Dorsolateral prefrontal cortex (tissue), 122 donors: ENCODE measurements at places on chromosomes 3 and 15.

- DNase-seq, result no peak
Observed at GRCh38 chr15:100890051-100890720, 10.6 kb downstream of the ALDH1A3 start.

DNA sequence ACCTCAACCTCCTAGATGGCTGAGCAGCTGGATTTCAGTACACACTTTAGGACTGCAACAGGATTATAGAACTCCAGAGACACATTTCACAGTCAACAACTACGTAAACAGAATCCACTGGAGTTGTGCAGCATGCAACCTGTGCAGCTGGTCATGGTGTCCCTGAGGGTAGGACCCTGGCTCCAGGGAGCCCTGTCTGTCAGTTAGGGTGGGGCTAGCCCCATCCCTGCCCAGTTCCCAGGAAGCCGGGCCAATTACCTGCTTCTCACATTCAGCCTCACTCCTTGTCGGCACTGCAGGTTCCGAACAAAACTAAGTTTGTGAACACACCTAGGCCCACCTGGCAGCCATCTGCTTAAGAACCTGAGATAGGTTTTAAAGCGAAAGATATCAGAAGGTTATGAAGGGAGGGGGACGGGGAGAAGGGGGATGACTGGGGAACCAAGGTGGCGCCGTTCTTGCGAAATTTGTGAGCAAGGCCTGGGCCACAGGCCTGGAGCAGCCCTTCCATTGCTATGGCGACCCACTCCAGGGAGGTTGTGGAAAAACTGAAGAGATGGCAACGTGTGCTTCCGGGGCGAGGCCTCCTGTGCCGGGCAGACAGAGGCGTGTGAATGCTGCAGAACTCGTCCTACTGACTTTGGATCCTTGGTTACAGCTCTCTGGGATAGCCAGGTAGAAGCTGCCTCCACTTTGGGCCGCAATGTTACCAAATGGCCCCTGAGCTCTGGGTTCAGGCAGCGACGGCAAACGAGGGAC, 25.3 kb downstream of the ACSBG1 start:
- no peak for DNase-seq

DNA sequence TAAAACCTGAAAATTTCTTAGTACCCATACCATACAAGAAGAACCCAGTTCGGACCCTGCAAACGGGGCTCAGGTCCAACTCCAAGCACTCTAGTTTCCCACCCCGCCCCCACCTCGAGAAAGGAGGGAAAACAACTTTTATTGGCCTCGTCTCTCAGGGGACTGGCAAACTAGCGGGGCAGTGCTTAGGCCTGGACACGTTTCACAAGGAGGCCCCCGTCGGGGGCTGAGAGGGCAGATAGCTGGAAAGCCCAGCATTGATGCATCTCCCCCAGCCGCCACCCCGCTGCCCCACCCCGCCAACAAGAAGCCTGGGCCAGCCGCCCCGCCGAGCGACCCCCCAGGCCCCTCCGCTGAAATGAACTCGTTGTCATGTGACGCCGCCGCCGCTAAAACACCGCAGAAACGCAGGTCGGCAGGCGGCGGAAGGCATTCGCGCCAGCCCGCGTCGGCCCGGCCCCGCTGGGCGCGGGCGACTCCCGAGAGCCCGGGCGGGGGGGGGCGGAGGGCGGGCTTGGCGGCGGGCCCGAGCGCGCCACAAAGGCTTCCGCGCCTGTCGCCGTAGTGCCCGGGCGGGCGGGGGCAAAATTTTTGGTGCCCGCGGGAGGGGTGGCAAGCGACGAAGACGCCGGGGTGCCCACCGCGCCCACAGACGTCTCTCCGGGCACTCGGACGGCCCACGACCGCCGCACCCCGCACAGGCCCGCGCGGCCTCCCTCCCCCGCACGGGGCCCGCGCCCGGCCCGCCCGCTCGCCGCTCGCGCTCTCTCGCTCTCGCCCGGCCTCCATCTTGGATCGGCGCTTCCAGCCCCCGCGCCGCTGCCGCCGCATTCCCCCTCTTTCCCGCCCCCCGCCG, 634 bp downstream of the STAG1 start:
- DNase-seq, result peak; percentile 43

- no peak for DNase-seq
Observed at GRCh38 chr3:184237211-184237610, 7.8 kb downstream of the VWA5B2 start.

DNA sequence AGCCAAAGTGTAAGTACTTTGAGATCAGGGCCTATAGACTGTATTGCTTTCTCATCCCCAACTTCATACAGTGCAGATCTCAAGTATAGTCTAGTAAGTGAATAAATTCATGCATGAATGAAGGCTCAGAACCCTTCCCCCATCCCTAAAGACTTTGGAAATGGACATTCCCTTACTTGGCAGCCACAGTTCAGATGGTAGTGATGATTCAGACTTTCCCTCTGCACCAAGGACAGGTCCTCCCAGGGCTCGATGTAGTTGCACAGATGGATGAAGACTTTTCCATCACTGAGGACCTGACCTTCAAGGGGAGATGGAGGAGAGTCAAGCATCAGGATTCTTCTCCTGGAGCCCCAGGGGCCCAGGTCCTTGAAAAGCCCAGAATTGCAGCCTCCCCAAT, 4.6 kb downstream of the TIMP4 start:
- no peak for DNase-seq

- DNase-seq, result no peak
Observed at GRCh38 chr3:162183440-162183839, 686.8 kb downstream of the OTOL1 start.

DNA sequence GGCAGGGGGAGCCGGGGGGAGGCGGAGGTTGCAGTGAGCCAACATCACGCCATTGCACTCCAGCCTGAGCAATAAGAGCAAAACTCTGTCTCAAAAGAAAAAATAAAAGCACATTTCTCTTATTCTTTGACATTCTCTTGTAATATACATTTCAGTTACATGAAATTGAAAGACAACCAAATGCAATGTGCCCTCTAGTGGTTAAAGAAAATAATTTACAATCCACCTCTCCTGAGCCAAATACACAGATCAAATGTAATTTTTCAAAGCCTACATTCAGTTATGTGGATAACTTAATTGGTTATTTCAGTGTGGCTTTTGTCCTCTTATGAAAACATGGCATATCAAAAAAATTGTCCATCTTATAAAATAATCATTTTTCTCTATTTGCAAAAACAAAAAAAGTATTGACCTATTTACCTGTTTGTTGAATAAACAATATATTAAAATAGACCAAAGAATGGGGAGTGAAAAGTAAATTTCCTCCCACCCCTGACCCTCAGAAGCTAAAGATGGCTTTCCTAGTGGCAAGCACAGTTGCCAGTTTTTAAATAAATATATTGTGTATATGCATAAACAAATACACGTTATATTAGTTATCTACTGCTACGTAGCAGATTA, 14.2 kb upstream of the U2SURP start:
- DNase-seq, result no peak

GRCh38 chr15:92668620-92669019, 13.0 kb upstream of the FAM174B start:
- no peak for DNase-seq

DNA sequence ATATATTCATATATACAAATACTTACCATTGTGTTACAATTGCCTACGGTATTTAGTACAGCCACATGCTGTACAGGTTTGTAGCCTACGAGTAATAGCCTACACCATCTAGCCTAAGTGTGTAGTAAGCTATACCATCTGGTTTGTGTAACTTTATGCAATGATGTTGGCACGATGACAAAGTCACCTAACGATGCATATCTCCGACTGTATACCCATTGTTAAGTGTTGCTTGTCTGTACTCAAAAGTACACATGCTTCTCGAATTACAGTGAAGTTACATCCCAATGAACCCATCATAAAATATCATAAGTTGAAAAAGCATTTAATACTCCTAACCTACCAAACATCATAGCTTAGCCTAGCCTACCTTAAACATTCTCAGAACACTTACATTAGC, 327.1 kb downstream of the KBTBD8 start:
- DNase-seq, result no peak

DNA sequence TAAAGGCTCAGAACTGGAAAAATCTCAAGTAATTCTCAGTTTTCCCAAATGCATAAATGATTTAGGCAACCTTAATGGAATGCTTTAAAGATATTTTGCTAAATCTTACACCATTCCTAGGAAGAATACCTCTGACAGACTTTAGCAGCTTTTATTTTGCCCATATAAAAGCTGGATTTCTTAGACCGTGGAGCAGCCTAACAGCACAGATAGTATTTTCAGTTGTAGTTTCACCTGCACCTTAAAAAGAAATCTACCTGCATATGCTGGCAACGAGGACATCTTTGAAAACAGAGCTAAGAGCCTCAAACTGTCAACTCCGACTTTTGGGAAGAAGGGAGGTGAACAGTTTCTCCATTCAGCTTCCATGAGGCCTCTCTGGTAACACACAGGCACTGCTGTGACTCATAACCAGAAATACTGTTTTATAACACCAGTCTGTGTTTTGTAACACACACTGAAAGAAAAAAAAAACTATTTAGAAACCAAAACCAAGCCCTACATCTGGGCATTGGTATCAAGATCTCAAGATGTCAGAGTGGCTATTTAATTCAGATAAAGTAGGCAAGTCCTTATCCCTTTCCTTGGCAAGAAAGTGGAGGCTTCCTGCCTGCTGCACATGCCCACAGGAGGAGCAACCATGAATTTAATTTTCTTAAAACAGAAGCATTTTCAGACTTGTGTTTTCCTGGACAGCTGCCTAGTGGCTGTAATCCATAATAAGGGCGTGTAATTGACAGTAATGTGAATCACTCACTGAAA, 181.5 kb upstream of the ICE2 start:
- no peak for DNase-seq

GRCh38 chr15:38849046-38849445, 284.4 kb upstream of the RASGRP1 start:
- no peak for DNase-seq

GRCh38 chr3:159785273-159785708, 203.3 kb upstream of the IL12A start:
- no peak for DNase-seq

DNA sequence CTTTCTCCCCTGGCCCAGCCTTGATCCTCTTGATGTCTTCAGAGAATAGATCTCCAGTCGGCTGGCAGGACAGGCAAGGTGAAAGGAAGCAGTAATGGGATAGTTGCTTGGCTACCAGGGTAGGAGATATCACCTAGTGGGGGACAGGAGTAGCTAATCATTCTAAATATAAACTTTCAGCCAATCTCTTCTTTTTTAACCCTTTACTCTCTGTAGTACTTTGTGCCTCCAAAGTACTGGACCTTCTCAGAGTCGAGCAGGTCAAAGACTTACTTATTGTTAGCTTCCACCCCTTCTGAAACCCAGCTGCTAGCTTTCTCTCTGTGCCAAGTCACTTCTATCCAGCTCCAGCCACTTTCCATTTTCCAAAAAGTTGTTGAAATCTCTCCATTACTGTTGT, 43.4 kb upstream of the FILIP1L start:
- DNase-seq, result no peak

DNA sequence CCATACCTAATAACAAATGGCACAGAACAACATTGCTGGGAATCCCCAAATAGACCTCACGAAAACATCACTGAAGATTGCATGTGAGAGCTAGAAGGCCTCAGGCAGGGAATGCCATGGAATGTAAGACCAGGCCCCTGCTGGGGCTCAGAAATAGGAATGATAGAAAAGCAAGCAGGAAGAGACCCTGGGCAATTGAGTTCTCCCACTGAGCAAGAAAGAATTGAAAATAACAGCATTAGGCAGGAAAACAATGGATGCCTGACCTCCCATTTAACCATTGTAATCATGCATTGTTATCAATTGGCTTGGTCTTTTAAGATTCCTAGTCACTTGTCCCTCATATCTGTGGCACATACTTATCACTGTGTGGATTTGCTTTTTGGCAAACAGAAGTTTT, 581.6 kb downstream of the FHIT start:
- no peak for DNase-seq

DNA sequence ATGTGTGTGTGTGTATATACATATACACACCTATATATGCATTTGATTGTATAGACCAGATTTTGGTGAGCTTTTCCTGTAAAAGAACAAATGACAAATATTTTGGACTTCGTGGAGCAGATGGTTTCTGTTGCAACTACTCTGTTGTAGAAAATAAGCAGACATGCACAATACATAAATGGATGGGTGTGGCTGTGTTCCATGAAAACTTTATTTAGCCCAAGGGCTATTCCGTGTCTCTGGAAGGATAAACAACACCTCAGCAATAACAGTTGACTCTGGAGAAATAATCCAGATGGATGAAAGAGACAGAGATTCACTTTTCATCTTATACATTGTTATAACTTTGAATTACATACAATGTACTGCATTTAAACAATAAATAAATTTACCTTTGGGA, 441.4 kb downstream of the CNTN3 start:
- no peak for DNase-seq

DNA sequence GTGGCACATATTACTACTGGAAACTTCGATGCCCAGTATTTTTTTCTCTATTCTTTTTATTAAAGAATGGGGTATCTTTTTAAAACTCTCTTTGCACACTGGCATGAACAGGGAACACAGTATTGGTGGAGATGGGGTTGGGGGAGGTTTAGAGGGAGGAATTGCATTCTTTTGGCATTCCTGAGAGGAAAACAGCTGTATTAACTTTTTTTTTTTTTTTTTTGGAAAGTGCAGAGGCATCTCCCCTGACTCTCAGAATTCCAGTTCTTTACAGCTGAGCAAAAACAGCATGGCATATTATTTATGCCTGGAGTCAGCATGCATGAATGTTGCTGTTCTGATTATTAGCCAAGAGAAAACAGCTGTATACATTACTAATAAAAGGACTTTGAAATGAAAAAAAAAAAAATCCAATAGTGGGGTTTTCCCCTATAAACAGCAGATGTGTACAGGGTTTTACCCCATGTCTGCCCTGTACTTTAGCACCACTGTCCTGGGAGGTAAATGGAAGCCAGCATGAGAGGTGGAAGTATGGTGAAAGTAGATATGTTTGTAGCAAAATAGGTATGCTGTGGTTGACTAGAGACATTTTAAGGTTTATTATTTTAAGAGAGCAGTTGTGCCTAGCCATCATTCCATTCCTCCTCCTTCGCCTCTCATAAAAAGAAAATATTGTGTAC, 132.2 kb downstream of the FNDC3B start:
- DNase-seq, result no peak

GRCh38 chr3:10173926-10174435, 9.3 kb downstream of the IRAK2 start:
- no peak for DNase-seq

- no peak for DNase-seq
Observed at GRCh38 chr15:57098896-57099295, 180.5 kb downstream of the TCF12 start.

GRCh38 chr3:100244264-100244663, 16.5 kb upstream of the TBC1D23 start:
- DNase-seq, result no peak

DNA sequence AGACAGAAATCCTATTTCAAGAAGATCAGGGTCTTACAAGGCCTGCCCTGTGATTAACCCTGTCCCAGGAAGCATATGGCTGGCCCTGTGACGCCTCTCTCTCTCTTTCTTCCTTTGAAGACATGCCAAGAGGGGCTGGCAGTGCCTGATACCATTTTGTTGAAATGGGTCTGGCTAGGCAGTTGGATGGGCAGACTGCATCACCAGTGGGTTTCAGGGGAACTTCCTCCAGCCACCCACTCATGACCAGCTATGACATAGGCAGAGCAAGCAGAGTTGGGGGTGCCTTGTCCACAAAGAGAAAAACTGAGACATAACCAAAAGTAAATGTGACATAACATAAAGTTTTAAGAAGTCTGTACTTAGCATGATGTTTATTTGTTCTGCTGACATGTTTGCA, 31.4 kb upstream of the MANF start:
- no peak for DNase-seq

GRCh38 chr3:147925272-147925671, 516.1 kb downstream of the ZIC1 start:
- DNase-seq, result no peak

- DNase-seq, result no peak
Observed at GRCh38 chr15:64559243-64559642, 98.9 kb downstream of the ZNF609 start.

- no peak for DNase-seq
Observed at GRCh38 chr15:50751394-50751793, 14.1 kb downstream of the SPPL2A start.
